ENCODE measurements at places on chromosomes 16 and 17. TPM values are rescaled to one million over a fixed set of nuclear protein-coding genes. Genes with fewer than 3 reads are reported as not detected.

The LLGL2 gene
- not detected for total RNA-seq

The ARL5C gene
- total RNA-seq, result not detected

The PRKCA gene
- total RNA-seq, result 27.4 TPM

The HES7 gene
- not detected for total RNA-seq

The TNFSF12 gene
- 14.6 TPM for total RNA-seq

The CTF1 gene
- 3.6 TPM for total RNA-seq

The LDHD gene
- 2.8 TPM for total RNA-seq

The KRTAP4-4 gene
- total RNA-seq, result not detected

The CYGB gene
- 126 TPM for total RNA-seq

The RHBDF1 gene
- total RNA-seq, result 37.0 TPM

The TEKT5 gene
- not detected for total RNA-seq

The FUS gene
- total RNA-seq, result 29.6 TPM

The ACSF3 gene
- 18.9 TPM for total RNA-seq

The CDK3 gene
- total RNA-seq, result 2.4 TPM

The CCDC154 gene
- 0.39 TPM for total RNA-seq

The RTN4RL1 gene
- total RNA-seq, result 2.6 TPM

The CHCT1 gene
- not detected for total RNA-seq

The COPRS gene
- total RNA-seq, result 131 TPM

The PHF23 gene
- 38.6 TPM for total RNA-seq

The ABCC12 gene
- 0.12 TPM for total RNA-seq

The ZPBP2 gene
- not detected for total RNA-seq

The SLC13A2 gene
- not detected for total RNA-seq

The TAC4 gene
- not detected for total RNA-seq

The C1QTNF8 gene
- total RNA-seq, result not detected

The SLC38A8 gene
- total RNA-seq, result not detected

The TMEM235 gene
- not detected for total RNA-seq

The PHOSPHO1 gene
- total RNA-seq, result 0.06 TPM

The TRIM65 gene
- 23.9 TPM for total RNA-seq

The AIPL1 gene
- total RNA-seq, result not detected

The CCDC200 gene
- not detected for total RNA-seq

The ATP2C2 gene
- not detected for total RNA-seq

The PPP1R1B gene
- 113 TPM for total RNA-seq

The ABCC11 gene
- total RNA-seq, result 2.6 TPM

The PYDC1 gene
- not detected for total RNA-seq

The KRT9 gene
- total RNA-seq, result not detected

The SEC14L1 gene
- total RNA-seq, result 25.8 TPM

The ABCA8 gene
- 103 TPM for total RNA-seq

The SGSH gene
- 19.4 TPM for total RNA-seq

The HEATR9 gene
- not detected for total RNA-seq

The CTCF gene
- 12.5 TPM for total RNA-seq

Data from cardiac ventricle fibroblast (primary cell).